Skin of body (tissue), 3 donors: ENCODE measurements at places on chromosomes 2 and 18.
A peak's percentile ranks its signal among the peaks of the same experiment; 100 is the strongest.

DNA sequence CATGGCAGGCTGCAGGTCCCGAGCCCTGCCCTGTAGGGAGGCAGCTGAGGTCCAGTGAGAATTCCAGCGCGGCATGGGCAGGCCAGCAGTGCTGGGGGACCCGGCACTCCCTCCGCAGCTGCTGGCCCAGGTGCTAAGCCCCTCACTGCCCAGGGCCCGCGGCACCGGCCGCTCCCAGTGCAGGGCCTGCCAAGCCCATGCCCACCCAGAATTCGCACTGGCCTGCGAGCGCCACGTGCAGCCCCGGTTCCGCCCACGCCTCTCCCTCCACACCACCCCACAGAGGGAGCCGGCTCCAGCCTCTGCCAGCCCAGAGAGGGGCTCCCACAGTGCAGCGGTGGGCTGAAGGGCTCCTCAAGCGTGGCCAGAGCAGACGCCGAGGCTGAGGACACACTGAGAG is 158.5 kb upstream of the ACVR2A start:
- no peak for DNase-seq

DNA sequence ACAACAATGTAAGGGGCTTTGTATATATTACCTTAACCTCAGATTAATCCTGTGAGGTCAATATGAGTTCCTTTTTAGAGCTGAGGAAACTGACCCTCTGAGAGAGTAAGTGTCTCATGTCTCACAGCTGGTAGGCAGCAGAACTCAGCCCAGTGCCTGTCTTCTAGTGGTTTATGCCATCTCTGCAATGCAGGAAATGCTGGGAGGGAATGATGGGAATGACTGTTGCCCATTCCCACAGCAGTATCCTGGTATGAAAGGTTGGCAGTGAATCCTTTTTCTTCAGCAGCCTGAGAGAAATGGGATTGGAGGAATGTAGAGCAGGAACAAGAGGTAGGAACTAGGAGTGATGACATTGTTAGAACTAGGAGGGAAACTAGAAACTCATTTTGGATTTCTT is 6.0 kb downstream of the MRPL30 start:
- no peak for DNase-seq

DNA sequence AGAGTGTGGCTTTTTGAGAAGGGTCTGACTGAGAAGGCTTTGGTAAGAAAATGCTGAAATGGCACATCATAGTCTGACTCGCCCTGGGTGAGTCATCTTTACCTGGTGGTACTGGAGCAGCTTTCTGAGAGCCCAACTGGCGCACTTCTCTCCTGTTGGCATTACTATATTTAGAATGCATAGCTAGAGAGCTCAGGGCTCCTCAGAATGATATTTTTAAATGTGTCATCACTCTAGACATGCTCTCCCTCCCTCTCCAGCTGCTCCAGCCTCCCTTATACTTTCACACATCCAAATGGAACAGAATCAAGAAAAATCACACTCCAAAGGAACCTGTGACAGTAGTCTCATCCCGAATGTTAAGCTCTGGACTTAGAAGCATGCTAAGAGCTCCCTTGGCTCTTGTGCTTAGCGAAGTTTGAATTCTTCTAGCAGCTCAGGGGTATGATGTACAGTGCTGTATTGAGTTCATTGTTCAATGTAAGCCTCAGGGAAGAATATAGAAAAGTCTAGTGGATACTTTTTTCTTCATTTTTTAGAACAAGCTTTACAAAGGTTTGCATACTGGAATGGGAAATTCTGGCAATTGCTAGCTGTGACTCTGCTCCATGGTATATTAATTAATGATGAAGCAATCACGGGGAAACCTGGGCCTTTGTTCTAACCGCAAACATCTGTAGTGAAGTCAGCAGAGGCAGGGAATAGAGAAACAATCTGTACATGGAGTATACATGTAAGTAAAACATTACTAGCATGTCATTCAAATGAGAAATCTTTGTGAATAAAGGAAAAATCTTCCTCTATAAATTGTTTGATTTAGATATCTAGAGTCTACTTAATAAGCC is 751.2 kb upstream of the NRXN1 start:
- peak; percentile 9 for DNase-seq

GRCh38 chr2:8447610-8448221 is 234.1 kb upstream of the ID2 start:
- no peak for DNase-seq

- peak; percentile 9 for DNase-seq
Measured at GRCh38 chr2:176317199-176317598, 48.0 kb downstream of the MTX2 start.

DNA sequence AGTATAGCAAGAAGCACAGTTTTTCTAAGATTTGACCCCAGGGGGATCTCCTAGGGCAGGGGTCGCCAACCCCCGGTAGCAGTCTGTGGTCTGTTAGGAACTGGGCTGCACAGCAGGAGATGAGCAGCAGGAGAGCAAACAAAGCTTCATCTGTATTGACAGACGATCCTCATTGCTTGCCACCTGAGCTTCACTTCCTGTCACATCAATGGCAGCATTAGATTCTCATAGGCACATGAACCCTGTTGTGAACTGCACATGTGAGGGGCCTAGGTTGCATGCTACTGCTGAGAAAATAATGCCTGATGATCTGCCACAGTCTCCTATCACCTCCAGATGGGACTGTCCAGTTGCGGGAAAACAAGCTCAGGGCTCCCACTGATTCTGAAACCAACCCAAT is 136.2 kb downstream of the RGPD3 start:
- no peak for DNase-seq

GRCh38 chr2:61718965-61719364 is 134.9 kb downstream of the FAM161A start:
- DNase-seq, result no peak

DNA sequence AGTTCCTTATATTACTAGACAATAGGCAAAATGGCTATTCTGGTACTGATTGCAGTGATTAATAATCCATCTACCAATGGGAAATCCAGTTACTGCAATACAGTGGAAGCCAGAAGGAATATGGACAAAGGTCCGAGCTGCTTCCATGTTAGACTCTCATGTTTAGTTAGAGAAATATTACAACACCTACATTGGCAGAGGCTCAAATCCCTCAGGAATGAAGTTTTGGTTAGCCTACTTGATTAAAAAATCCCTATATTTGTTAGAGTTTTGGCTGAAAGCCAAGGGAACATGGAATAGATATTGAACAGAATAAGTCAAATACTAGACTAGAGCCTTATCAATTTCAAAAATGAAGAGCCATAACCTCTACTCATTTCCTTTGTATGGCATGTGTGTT is 48.5 kb downstream of the ARL6IP6 start:
- no peak for DNase-seq

GRCh38 chr2:230124757-230125431 is 56.2 kb upstream of the SLC16A14 start:
- no peak for DNase-seq

DNA sequence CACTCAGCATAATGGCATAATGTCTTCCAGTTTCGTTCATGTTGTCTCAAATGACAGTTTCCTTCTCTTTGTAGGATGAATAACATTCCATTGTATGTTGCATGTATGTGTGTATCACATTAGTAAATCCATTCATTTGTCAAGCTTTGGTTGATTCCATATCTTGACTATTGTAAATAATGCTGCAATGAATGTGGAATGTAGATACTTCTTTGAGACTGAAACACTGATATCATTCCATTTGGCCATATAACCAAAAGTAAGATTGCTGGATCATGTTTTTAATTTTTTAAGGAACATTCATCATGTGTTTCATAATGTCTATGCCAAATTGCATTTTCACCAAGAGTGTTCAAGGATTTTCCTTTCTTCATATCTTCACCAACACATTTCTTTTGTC is 1711.4 kb upstream of the PIK3C3 start:
- peak; percentile 40 for DNase-seq

- DNase-seq, result peak; percentile 76
Measured at GRCh38 chr2:133765658-133766057, 197.4 kb upstream of the NCKAP5 start.
